CD4-positive, alpha-beta T cell treated with Interleukin-15 for 1 hour (primary cell): ENCODE measurements at places on chromosomes 2 and 18.

DNA sequence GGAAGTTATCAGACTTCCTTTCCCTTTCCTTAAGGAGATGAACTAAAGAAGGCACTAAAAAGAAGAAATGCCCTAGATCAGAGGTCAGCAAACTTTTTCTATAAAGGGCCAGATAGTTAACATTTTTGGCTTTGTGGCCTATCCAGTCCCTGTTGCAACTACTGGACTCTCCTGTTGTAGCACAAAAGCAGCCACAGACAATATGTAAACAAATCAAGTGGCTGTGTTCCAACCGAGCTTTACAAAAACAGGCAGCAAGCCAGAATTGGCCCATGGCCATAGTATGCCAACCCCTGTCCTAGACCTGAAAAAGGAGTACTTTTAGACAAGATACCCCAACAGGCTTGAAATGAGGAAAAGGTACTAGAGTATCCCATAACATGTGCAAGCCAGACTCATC, 10.9 kb downstream of the NHEJ1 start:
- DNase-seq, result no peak

DNA sequence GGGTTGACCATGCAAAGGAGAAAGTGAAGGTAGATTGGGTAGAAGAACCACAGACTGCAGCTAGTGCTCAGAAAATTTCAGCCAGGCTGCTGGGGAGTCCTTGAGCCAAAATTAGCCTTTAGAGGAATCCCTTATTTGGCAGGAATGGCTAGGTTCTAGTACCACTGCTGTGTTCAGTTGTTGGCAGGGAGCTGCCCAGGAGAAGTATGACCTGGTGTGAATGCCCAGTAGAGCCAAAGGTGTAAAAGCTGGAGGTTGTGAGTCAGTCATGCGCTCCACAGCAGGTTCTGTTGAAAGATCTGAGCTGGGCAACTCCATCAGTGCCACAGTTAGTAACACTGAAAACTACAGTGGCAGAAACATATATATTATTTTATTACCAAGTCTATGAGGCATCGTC, 36.4 kb upstream of the TBR1 start:
- no peak for DNase-seq

- no peak for DNase-seq
These were observed 1.1 kb downstream of the CD28 start for GRCh38 chr2:203707530-203707929.

GRCh38 chr2:164570475-164570874, 50.8 kb downstream of the GRB14 start:
- DNase-seq, result no peak

DNA sequence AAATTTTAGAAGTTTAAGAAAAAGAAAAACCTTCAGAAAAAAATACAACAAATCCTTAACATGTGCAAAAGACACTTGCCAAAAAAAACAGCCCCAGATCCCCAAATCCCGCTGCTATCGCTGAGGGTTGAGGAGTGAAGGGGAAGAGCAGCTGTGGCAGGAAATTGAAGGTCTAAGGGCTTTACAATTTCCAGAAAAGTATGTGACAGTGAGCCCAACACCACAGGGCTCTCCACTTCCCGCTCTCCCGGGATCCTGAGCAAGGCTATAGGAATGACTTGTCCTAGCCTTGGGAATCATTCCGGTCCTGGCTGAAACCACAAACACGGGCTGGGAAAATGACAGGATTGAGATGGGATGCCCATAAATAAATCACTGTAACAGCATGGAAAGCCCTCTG, 191.4 kb downstream of the TMEM163 start:
- DNase-seq, result no peak

DNA sequence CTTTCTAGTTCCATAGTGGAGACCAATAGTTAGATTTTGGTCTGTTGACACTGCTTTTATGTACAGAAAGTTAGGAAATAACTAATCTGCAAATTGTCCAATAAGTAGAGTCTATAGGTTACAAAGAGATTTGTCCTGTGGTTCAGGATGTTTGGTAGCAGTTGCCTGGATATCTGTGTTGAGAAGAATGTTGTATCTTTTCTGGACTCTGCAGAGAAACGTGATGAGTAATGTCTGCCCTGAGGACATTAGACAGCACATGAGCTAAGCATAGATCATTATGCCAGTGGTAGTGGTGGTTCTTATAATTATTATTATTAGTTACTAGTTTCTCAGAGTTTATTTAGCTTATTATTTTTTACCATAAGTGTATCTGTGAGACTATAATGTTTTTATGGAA, 65.8 kb downstream of the ANKRD62 start:
- DNase-seq, result no peak

DNA sequence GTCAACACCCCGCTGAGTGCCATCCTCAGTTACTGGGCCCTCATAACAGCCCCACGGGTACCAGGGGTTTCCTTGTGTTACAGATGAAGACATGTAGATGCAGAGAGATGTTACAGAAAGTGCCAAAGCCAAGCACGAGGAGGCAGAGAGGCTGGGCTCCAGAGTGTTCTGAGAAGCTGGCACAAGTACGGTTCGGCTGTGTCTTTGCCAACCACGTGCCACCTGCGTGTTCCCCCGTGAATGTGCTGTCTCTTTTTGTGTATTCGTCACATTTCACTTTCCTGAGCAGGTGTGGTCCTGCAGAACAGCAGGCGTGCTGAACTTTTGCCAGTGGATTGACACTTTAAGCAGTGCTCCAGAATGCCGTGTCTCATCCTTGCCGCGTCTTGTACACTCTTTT, 124.6 kb downstream of the NCK2 start:
- no peak for DNase-seq

DNA sequence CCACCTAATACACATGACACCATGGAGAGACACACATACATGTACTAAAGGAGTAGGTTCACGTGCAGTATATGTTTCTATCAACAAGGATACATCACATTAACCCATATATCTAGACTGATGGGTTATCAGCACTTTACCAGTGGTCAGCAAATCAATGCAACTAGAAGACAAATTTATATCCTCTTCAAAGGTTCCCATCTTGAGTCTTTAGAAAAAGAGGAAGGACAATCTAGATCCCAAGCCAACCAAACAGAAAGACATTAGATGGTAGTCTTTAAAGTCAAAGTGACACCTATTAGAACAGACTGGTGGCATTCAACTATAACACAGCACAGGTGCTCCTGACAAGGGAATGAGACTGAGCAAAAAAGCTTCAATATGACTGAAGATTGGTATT, 13.8 kb upstream of the SERTAD2 start:
- DNase-seq, result no peak

DNA sequence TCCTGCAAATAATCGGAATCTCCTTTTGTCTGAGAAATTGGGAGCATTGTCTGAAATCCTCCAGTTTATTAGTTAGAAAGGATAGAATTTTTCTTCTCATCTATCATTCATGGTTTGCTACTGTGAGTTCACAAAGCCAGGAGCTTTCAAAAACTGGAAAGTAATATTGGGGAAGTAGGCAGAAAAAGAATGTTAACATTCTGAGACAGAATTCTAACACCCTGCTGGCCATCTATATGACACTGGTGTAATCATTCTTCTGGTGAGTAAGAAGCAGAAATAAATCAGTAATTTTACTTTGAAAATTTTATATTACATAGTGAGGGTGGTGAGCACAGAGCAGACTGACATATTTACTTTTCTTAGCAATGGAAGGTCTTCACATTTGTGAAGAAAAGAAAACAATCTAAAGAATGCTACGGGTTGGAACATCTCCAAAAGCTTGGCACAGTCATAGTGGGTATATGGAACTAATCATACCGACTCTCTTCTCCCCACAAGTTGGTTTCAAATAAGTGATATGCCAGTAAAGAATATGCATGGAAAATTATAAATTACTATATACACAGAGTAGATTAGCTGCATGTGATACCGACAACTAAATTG, 344.9 kb downstream of the LPIN1 start:
- DNase-seq, result no peak

DNA sequence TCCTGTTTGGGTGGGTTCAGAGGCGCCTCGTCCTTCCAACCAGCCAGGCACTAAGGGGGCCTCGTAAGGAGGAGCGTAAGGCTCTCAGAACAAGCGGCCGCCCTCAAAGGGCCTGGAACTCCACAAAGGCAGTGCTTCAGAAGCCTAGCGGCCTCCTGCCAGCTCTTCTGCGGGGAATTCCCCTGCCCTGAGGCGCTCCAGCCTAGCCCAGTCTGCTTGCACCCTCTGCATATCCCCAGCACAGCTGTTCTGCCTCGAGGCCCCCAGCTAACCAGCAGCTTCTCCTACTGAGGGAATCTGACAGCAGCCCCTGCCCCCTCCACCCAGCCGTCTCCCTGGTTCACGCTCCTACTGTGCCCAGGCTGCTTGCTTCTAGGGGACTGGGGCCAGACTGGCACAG, 265.9 kb downstream of the TFCP2L1 start:
- DNase-seq, result no peak

GRCh38 chr18:47262301-47263149, 11.1 kb upstream of the SKOR2 start:
- DNase-seq, result no peak

GRCh38 chr18:12842459-12843380, 41.3 kb downstream of the PTPN2 start:
- DNase-seq, result no peak

DNA sequence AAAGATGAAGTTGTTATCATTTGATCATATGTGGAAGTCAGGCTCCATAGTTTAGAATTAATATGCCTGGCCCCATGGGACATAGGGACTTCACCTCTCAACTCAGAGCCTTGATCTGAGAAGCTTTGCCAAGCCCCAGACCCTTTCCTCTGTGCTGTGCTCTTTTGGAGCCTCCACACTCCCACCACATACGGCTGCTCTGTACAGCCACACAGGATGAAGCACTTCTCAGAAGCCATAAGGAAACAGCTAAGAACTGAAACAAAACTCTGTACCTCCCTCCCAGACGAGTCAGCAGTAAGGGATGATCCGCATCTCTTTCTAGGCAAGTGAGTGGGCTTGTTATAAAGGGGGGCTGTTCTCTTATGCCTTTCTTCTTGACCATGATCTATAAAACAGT, 66.5 kb downstream of the CAB39 start:
- DNase-seq, result no peak

- DNase-seq, result no peak
These were observed 57.2 kb downstream of the ZNF385B start for GRCh38 chr2:179804206-179804605.

GRCh38 chr2:135047300-135047699, at the start of gene MAP3K19:
Gene MAP3K19, minus strand, starts transcription at chr2:135047447. Its CDS starts 22,800 bp downstream, at chr2:135024647.
- DNase-seq, result no peak

- DNase-seq, result no peak
These were observed 106.5 kb upstream of the ATP8B1 start for GRCh38 chr18:57909620-57910019.

DNA sequence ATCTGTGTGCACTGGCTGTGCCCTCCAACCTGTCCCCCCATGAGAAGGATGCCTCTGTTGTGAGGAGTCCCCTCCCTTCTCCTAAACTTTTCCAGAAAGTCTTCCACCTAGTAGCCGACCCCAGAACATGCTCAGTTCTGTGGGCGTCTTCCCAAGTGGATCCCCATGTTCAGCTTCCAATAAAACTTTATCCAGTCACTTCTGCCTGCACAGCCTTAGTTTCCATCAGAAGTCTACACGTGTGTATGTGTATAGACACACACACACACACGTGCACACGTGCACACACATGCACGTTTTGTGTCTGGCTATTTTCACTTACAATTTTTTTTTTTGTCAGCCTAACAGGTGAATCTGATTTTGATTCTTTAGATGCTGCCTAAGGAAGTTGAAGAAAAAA, 115.1 kb downstream of the RTP5 start:
- DNase-seq, result no peak

DNA sequence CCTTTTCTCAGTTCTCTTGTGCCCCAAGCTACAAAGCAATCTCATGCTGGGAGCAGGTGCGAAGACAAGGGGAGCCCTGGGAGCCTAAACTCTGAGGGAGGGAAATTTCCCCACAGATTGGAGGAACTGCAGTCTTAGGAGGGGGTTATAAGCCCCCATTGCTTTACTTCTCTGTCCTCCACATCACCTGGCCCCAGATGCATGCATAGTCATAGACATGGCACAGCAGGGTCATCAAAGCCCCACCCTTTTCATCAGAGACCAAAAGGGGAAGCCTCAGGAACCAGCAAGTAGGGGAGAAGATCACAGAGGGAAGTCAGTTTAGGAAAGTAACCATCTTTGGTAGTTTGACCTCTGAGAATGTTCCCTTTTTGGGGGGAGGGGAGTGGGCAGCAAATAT, 33.7 kb downstream of the LANCL1 start:
- DNase-seq, result no peak

DNA sequence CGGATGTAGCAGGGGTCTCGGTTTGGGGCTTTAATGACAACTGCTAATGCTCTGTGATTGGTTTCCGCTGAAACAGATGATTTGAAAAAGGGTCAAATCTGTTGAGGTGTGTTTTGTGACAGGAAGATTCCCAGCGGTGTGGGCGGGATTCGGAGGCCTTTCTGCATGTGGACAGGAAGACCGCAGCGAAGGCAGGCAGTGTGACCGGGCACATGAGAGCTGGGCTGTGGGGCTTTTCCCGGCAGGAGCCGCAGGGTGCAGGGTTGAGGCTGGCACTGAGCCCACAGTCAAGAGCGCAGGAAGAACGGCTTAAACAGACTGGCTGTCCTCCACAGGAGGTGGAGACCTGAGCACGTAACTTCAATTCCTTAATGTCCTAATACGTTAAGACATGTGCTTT, 180.0 kb upstream of the TPO start:
- DNase-seq, result no peak

- no peak for DNase-seq
These were observed 215.4 kb downstream of the ZBTB7C start for GRCh38 chr18:48193521-48194492.

- no peak for DNase-seq
These were observed 117.6 kb upstream of the HAAO start for GRCh38 chr2:42909966-42910365.

DNA sequence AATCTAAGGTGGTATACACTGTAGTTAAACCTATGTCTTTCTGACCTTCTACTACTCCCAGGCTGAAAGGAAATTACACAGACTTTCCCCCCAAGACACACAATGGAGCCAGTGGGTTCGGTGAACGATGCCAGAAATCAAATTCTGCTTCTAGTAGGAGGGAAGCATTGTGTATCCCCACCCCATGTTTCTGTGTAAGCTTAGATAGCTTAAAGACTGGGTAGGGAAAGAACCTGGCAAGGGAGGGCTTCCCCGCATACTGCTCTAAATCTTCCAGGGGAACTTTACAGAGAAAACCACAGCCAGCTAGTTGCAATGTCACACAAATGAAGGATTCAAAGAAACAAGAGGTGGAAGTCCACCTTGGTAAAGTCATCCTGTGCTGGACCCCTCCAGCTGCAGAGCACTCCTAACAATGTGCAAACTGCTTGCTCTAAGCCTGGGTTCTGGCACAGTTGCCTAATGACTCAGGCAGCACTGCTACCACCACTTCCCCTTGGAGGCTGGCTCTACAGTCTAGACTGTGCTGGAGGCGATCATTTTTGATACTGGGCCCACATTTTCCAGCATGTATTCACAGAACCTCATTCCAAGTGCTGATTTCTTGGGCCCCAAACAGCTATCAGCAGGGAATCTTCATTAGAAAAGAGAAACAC, 47.5 kb downstream of the TRIB2 start:
- no peak for DNase-seq
